HT1080 (cell line): ENCODE measurements at places on chromosomes 4 and X. TPM values are rescaled to one million over a fixed set of nuclear protein-coding genes. Genes with fewer than 3 reads are reported as not detected.
A peak's percentile ranks its signal among the peaks of the same experiment; 100 is the strongest.

DNA sequence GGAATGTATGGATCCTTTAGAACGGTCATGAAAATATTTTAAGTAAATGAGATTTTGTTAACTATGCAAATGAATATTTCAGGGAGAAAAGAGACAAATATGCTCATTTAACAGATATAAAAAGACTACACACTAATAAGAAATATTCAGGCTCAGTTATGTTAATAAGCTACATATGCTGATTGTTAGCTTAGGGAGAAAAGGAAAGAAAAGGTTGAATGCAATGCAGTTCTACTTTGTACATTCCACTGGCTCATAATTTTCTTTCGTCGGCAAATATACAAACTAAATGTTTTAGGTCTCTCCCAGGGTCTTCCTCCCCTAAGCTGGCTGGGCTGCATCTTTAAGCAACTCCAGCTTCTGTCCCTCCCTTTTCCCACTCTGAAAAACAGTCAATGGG lies 2.7 kb upstream of the RTL3 start:
- DNase-seq: no peak

GRCh38 chr4:56633486-56633885 lies 47.6 kb downstream of the HOPX start:
- DNase-seq: no peak

The IQCM gene
- not detected in 2 replicates for total RNA-seq

DNA sequence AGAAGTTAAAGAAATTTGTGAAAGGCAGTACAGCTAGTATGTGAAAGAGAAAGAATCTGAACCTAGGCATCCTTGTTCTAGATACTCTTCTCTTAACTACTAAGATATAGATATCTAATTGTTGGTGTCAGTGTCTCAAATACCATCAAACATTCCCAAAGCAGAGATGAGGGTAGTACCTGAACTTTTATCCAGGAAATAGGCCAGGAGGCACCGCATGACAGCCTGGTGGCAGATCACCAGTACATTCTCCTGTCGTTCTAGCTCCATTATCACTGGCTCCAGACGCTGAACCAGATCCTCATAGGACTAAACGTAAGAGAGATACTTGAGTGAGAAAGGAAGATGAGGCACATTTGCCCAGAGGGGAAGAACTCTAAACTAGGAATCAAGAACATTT lies 16.8 kb downstream of the TRO start:
- no peak for DNase-seq

DNA sequence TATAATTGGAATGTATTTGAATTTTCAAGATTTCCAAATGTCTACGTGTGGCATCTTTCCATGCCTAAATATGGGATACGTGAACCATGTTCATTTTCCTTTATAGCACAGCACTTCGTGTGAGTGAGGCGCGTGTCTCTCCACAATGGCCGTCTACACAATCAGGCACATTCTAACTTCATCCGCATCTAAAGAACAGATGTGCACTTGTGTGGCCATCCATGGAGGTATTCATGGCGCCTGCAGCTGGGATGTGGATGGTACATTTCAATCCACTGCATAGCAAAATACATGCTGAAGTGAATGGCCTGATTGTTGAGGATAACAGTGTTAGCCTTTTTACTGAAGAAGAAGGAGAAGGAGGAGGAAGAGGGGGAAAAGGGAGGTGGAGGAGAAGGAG lies 34.5 kb upstream of the TRIM2 start:
- no peak for DNase-seq

- DNase-seq: peak; percentile 82
These were observed 38.6 kb downstream of the PTCHD1 start for GRCh38 chrX:23373129-23373804.

GRCh38 chr4:102758241-102759160 lies 2.3 kb downstream of the MANBA start:
- no peak for DNase-seq

The EXOC1L gene
- not detected in 2 replicates for total RNA-seq

DNA sequence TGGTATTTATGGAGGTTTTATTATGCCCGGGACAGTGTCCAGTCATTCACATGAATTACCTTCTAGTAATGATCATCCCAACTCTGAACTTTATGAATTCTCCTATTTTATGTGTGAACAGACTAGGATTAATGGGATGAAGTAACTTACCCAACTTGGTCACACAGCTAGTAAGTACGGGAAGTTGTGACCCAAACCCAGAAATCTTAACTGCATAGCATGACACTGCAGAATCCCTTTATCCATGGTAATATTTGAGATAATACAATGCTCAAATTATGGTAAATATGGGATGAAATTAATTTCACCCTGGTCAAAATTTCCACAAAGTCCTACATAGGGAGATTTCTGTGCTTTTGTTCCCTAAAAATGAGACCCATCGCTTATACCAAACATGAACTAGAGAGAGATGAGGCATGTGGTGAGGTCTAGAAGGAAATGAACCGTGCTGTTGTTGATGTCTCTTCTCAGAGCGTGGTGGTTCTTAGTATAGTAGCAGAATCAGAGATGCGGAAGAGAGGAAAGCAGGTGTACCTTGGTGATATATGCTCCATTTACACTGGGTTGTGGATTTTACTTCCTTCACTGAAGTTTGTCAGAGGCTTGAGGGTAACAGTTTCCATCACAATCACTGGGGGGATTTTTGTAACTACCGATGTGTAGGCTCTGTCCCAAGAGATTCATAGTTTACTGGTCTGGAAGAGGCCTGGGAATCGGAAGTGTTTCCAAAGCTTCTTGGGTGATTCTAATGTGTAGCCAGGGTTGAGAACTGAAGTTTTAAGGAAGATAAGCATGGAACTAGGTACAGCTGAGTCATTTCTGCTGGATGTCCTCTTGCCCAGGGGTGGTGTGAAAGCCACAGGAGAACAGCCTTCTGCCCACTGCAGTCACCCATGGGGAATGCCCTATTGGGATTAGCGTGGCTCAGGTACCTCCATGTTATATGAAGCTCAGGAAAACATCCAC lies 30.2 kb upstream of the FAM9C start:
- no peak for DNase-seq

DNA sequence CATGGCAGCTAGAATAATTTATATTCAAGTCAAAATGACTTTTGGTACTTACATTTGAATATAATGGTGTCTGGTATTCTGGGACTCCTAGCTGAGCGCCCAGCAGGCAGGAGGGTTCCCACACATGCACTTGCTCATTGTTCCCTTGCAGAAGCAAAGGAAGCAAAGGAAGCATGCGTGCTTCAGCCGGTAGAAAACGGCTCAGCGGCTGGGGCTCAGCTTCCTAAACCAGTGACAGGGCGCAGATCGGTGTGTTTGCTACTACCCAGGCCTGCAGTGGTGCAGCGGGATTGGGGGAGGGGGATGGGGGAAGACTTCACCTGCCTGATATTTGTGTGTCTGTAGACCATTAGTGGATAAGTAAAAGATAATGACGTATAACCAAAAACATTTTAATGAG lies 978.3 kb upstream of the TENM3 start:
- no peak for DNase-seq

- no peak for DNase-seq
These were observed 461.2 kb upstream of the NR3C2 start for GRCh38 chr4:148903388-148903787.
